CD8-positive, alpha-beta T cell (primary cell): ENCODE measurements at places on chromosomes 1 and 21.

- no peak for DNase-seq
Observed at GRCh38 chr1:8567146-8567545, 249.2 kb downstream of the SLC45A1 start.

- no peak for DNase-seq
Observed at GRCh38 chr1:170857955-170858354, 77.4 kb upstream of the MROH9 start.

- peak; percentile 86 for DNase-seq
Observed at GRCh38 chr1:2546515-2547209, 9.5 kb upstream of the TNFRSF14 start.

DNA sequence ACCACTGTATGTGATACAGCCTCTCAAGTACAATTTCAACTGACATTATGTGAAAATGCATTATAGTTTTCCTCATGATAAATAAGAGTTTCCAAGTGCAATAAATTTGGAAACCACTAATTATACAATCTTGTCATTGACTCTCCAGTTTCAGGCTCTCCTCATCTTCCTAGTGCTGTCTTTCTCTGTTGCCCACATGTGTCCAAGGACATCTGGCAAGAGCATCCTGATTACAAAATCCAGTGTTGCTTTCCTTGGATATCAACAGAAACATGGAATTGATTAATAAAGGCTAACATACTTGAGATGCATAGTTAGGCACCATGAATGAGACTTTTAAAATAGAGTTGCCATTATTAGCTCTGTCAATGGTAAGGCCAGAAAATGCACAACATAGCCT is 15.6 kb upstream of the MAP10 start:
- no peak for DNase-seq

- no peak for DNase-seq
Observed at GRCh38 chr21:45343891-45344290, 56.2 kb upstream of the POFUT2 start.

DNA sequence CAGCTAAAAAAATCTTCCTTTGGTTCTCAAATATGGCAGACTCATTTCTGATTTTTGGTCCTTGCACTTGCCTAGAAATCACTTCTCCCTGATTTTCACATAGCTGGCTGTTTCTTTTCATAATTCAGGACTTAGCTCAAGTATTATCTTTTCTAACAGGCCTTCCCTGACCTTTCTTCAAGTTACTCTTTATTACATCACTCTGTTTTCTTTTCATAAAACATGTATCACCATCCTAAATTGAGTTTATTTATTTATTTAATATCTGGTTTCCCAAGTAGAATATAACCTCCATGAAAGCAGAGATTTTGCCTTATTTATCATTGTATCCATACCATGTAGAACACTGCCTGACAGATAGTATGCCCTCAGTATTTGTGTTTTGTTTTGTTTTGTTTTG is 18.2 kb upstream of the GNG5 start:
- no peak for DNase-seq

DNA sequence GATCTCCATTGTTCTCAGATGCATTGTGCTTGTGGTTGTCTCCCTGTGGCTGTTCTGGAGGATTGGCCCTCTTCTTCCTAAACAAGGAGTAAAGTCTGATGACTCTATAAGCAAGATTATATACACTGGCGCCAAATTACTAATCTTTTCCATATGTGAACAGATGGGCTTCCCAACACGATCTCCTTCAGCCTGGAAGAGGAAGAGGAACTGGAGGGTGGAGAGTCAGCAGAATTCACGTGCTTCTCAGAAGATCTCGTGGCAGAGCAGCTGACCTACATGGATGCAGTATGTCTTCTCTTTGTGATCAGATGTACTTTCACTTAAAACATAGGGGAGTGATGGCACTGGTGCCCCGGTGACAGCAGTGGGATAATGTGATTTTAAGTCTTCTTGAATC is 78.7 kb downstream of the RGL1 start:
- DNase-seq = no peak

DNA sequence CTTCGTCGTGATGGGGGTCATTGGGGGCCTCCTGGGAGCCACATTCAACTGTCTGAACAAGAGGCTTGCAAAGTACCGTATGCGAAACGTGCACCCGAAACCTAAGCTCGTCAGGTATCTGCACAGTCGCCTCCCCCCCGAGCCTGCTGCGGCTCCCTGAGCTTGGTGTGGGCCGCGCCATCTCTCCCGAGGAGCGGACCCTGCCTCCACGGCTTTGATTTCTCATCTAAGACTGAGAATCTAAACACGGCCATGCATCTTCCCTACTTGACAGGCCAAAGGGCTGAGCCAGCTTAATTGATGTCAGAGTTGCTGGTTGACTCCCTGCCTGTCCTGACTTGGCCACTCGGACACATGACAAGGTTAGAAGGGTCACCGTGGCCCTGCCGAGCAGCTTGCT is 19.1 kb downstream of the NPPA start:
- DNase-seq = no peak

DNA sequence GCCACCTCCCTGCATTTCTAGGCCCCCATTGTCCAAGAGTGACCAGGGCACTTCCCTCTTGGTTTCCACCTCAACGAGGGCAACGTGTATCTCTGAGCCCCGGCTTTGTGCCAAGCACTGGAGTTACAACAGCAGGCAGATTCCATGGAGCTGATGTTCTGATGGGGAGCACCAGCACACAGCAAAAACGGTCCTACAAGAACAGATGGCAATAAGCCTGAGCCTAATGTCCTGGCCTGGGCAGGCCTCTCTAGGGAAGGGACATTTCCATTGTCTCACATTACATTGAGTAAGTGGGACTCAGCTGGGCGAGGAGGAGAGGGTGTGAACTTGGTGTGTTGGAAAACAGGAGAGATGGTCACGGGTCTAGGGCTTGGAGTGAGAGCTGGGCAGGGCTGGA is 27.2 kb upstream of the NPPB start:
- DNase-seq = no peak

DNA sequence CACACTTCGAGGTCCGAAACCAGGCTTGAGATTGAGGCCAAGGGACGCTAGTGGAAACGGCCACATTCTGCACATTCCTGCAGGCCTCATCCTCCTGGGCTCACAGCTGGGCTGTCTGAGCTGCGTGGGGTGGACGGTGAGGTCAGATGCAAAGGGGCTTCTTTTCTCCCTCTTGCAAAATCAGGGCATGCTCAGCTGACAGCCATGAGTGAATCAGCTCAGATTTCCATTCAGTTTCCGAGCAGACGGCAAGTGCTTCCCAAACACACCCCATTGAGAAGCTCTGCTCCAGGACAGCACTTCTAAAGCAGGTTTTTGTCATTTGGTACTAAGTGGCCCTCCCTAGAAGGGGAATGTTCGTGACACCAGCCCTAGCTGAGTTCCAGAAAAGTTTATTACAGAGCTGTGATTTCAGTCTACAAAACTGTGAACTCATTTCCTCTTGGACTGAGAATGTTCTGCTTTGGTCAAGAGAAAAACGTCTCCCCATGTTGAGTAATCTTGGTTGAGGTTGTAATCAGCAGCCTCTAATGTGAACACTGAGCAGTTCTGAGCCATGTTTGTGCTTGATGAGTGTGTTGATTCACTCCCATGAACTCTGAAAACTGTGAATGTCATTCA is 10.0 kb downstream of the PDPN start:
- no peak for DNase-seq

DNA sequence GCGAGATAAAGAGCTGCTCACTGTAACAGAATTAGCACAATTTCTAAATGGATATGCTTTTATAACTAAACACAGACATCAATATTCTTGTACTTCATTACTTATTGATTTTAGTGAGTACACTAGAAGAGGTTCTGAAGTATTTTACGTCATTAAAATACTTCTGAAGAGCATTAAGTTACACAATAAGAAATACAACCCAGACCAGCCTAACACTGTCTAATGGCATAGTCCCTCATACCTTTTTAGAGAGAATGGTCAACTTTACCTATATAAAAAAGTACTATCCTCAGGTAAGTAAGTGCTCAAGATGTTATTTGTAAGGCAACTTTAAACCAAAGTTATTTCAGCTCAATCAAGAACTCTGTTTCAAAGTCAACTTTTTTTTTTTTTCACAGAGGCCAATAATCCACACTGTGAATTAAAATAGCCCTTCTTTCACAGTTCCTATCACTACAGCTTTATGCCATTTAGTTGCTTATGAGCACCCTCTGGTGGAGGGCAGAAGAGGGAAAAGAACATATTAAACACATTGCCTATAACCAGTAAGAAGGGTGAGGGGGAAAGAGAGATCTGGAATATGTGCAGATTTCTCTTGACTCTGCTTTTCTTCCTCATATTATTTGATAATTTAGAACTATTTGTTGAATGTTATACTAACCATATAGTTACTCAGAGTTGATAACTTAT is 182.1 kb upstream of the DMRTA2 start:
- DNase-seq = no peak

GRCh38 chr1:186683652-186684410 is 3.6 kb upstream of the PTGS2 start:
- no peak for DNase-seq

- DNase-seq = no peak
Observed at GRCh38 chr1:118918230-118918939, 69.8 kb downstream of the TBX15 start.

DNA sequence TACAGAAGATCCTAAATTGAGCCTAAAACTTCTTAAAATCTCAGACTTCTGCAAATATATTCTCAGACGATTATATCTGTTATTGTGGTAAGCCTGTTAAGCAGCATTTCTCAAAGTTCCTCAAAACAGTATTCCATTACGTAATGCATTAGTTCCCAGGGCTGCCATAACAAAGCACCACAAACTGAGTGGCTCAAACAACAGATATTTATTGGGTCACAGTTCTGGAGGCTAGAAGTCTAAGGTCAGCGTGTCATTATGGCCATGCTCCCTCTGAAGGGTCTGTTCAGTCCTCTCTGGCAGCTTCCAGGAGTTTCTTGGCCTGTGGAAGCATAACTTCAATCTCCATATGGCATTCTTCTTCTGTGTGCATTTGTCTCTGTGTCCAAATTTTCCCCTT is 103.5 kb upstream of the ST6GALNAC5 start:
- DNase-seq = no peak

- DNase-seq = no peak
Observed at GRCh38 chr1:30397576-30397975, 325.8 kb downstream of the MATN1 start.

DNA sequence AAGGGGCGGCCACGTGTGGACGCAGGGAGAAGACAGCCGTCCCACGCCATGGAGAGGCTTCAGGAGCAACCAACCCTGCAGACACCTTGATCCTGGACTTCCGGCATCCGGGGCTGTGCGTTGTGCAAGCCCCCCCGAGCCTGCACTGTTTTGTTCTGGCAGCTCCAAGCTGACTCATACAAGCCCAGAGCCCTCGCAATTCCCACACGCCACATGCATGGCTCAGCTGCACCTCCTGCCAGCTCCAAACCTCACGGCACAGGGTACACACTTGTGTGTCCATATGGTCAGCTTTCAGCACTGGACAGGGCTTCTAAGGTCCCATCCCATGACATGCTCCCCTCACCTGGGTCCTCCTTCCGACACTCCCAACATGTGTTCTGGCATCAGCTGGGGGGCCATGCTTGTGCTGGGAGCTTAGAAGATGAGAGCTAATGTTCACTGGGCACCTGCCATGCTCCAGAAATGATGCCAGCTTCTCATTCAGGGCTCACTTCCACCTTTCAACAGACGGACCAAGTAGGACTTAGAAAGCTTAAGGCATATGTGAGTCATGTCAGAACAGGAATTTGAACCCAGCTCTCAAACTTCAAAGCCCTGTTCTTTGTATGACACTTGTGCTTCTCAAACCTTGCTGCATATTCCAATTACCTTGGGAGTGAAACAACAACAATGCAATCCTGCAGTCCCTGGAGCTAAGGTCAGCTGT is 137.3 kb downstream of the PGBD5 start:
- DNase-seq = no peak

GRCh38 chr1:104056786-104057185 is 307.1 kb downstream of the AMY1C start:
- no peak for DNase-seq

- no peak for DNase-seq
Observed at GRCh38 chr1:191618181-191618580, 540.1 kb upstream of the RGS18 start.

DNA sequence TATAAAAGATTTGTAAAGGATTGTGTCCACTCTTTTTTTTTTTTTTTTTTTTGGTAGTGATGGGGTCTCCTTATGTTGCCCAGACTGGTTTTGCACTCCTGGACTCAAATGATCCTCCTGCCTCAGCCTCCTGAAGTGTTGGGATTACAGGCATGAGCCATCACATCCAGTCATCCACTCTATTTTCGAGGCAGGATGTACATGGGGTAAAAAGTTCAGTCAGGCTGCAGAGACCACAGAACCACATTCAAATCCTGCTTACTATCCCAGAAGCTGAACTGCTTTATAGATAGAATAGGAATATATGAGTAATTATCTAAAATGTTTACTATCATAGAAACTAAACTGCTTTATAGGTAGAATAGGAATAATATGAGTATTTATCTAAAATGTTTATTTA is 26.0 kb upstream of the KCNK2 start:
- DNase-seq = no peak

DNA sequence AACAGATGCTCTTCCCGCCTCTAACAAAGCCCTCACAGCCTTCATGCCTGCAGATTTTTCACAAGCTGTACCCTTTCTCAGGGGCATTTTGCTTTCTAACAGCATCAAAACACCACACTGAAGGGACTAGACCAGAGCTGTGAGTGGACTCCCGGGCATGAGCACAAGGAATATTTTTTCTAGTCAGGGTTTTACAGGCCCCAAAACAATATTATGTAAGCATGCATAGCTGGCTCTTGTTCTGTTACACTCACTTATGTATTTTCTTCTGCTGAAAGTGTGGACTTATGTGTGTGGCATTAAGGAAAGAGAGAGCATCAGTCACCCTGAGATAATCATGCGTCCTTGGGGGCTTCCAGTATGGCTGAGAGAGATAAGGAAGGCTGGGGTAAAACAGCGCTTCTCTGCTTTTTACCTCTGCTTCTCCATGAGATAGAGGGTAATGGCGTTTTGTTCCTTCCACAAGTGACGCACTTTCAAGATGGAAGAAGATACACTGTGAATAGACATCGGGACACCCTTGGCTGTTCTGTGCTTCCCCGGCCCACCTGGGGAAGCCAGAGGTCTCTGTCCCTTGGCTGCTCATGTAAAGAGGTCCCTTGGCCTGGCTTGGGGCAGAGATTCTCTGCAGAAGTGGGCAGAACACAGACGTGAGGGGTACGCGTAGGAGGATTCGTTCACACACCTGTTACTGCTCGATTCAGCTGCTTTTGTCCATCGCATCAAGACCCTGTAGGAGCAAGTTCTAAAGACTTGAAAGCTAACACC is 266.7 kb upstream of the RAB4A start:
- no peak for DNase-seq
